Gastroesophageal sphincter (tissue), 4 donors: ENCODE measurements at places on chromosomes 13 and 19.

DNA sequence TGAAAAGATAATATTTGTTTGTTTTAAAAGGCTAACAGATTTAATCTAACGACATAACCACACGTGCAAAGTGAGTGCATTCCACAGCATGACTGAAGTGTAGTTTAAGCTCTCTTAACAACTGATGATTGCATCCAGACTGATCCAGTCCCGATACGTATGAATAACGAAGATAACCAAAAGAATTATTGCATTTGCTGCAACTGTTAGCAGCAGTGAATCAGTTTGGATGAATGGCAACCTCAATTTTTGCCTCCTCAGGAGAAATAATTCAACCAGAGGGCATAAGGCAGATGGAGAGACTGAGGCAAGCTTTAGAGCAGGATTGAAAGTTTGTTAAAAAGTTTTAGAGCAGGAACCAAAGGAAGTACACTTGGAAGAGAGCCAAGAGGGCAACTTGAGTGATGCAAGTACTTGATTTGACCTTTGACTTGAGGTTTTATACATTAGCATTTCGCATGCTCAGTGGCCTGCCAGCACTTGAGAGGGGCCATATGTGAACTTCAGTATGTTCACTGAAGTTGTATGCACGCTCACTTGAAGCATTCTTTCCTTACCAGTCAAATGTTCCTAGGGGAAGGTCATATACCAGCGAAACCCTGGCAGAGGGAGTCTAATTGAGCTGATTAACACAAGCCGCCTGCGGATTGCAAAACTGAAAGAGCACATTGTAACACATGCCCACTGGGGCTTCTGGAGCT lies 835.0 kb upstream of the PCDH20 start:
- ATAC-seq = no peak

GRCh38 chr13:80802946-80803345 lies 462.0 kb upstream of the SPRY2 start:
- no peak for ATAC-seq

DNA sequence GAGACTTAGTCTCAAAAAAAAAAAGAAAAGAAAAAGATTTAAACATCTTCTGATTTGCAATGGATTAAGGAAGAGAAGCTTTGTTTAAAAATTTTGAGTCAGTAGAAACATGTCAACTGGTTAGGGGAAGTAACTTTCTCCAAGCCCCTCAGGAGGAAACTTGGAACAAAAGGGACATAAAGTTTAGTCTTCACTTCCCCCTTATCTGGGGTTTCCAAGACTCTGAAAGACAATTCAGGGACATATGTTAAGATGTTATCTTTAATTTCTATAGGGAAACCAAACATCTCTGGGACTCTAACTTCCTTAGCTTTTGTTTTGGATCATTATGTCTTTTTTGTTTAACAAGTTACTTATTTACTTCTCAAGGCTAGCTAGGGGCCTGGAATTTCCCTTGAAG lies 20.1 kb upstream of the MRI1 start:
- no peak for ATAC-seq

- ATAC-seq = no peak
These were observed 287.3 kb upstream of the MAB21L1 start for GRCh38 chr13:35763782-35764123.

GRCh38 chr19:58366585-58367430 lies 4.3 kb upstream of the ZNF497 start:
- ATAC-seq = no peak

DNA sequence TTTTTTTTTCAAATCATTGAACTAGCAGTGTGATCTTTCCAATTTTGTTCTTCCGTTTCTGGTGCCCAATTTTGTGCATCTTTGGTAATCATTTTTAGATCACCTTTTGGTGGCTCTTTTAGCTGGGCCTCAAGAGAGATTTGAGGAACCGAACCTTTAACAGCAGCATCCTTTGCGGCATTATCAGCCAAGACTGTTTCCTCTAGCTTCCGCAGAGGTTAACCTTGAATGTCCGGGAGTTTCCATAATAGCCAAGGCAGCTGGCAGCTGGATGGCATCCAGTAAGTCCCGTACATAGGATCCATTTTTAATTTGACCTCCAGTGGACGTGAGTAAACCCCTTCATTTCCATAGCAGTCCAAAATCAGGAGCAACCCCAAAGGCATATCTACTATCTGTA lies 9.6 kb downstream of the IRGC start:
- ATAC-seq = no peak

DNA sequence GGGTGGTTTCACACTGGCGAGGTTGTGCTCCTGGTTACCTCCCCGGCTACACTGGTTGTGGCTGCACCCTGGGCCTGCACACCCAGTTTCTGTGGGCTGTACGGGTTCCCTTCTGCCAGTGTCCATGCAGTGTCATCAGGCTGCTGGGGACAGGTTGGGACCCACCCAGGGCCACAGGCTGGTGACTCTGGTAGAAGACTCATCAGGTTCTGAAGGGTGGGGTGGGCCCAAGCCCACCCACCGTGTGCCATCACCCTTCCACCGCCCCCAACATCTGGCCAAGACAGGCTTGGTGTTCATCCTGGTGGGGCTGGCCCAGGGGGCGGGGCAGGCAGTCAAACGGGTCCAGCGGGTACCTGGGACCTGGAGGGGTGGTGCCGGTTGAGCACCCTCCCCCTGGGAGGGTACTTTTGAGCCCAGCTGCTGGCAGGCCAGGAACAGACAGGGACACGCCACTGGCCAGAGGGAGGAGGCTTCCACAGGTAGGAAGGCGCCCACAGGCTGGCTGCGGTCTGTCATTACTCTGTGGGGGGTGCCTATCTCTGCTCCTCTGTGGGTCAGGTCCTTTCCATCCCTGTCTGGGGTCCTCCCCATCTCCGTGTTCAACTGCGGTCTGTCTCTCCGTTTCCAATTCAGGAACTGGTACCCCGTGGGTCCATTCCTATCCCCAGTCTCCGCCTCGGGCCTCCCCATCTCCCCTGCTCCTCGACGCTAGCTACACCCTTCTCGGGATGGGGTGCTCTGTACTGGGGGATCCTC lies at the start of gene RNF225:
RNF225 (plus strand) TSS at position 437 of the 759 bp plus-strand sequence. CDS start 434 bp downstream, outside the sequence.
- no peak for ATAC-seq

- no peak for ATAC-seq
These were observed 8.4 kb upstream of the ECH1 start for GRCh38 chr19:38839816-38840582.

DNA sequence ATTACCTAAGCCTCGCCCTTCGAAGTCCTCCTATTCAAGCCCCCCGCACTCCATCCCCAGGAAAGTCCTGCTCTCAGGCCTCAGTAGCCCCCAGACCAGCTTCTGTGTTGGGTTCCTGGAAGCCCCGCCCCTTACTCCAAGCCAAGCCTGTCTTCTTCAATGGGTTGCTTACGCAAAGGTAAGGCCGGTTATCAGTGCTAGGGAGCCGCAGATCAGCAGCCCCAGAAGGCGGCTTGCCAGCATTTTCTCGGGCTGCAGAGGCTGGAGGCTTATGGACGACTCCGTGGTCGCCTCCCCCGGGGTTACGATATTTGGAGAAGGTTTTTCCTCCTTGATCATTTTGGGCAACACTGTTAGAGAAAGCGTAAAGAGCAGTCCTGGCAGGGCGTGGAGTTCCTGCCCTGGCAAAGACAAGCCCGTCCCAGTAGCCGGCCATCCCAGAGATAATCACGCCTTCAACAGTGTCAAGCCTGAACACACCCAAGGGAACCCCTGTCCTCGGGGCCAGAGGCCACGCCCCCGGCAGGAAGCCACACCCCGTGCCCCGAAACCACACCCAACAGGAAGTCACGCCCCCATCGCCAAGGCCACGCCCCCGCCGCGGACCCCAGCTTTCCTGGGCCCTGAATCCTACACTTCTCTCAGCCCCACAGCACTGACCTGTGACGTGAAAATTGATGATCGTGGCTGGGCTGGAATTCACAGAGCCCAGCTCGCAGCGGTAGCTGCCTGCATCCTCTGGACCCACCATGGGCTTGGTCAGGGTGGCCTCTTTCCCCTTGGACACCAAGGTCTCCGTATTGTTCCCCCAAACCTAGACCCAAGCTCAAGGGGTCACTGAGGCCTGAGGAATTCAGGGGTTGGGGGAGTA lies 954 bp upstream of the RASIP1 start:
- ATAC-seq = no peak

DNA sequence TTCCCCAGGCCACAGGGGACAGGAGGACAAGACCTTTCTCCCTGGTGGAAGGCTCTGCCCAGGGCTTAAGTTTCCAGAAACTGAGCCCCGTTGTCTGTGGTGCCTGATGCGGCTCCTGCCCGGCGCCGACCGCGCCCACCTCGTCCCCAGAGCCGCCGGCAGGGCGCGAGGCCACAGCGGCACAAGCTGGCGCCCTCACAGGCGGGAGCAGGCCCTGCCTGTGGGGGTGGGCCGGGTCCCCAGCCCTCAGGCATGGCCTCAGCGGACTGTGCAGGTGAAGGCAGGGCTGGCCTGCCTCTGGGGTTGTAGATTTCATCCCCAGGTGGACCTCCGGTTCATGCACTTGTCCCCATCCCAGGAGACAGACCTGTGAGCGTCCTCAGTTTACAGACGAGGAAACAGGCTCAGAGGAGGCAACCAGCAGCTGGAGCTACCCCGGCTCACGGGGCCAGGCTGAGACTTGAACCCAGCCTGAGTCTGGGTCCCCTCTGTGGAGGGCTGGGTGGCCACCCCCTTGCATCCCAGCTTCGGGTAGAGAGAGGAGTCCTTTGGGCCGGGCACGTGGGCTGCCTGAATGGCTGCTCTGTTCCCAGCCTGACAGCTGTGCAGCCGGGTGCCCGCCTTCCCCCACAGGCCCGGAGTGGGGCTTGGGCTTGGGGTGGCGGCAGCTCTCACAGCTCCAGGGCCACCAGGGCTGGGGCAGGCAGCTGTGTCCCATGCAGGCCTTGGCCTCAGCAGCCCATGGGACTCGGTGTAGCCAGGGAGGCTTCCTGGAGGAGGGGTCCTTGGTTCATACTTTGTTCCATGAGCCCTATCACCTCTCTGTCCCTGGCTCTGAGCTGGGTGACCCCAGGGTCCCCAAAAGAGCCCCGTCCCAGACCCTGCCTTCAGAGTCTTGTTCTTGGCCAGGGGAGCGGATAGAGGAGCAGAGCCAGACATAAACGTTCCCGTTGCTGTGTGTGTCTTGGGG lies 26.8 kb downstream of the PIAS4 start:
- no peak for ATAC-seq

- no peak for ATAC-seq
These were observed 10.8 kb downstream of the GYS1 start for GRCh38 chr19:48982280-48982679.

- ATAC-seq = peak; percentile 85
These were observed 394.3 kb downstream of the FOXO1 start for GRCh38 chr13:40271931-40272775.

GRCh38 chr19:33785795-33786194 lies 10.9 kb upstream of the KCTD15 start:
- no peak for ATAC-seq

DNA sequence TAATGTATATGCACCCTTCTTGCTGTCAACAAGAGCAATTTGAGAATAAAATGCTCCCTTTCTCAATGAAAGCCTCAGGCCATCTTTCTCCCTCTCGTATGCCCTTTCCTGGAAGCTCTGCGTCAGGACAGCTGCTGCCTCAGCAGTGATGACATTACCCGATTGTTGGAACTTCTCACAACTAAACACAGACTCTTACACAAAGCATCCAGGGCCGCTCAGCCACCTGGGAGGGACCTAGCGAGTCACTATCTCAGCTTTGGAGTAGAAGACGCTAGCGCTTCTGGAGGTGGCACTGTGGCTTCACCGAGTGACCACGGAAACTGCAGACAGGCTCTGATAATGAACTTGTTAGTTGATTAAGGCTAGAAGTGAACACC lies 153.2 kb upstream of the SOX1 start:
- ATAC-seq = no peak
